ENCODE measurements at places on chromosomes 12 and 14. TPM values are rescaled to one million over a fixed set of nuclear protein-coding genes. Genes with fewer than 3 reads are reported as not detected.
A peak's percentile ranks its signal among the peaks of the same experiment; 100 is the strongest.

DNA sequence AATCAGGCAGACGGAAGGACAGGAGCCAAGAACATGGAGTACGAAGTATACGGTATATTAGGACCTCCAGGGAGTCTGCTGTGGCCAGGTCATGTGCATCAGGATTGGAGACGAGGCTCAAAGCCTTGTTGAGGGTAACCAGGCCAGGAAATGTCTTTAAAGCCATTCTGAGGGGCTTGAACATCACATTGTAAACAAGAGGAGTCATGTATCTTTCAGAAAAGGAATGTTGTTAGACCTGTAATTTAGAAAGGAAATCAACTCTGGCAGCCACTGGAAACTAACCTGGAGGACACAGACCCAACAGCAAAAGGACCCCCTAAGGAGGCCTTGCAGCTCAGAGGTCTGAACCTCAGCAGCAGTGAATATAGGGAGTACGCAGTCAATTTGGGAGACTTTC is 7.5 kb downstream of the MAP3K9 start:
- no peaks in the 10 kb centered on the region for H3K27me3 ChIP-seq
- H3K36me3 ChIP-seq, result peaks cover 6% of the 10 kb centered on the region
- no peak for DNase-seq
- no peak overlapping the region for H3K27ac ChIP-seq
- H3K4me3 ChIP-seq, result no peak overlapping the region

Gene PTPN6
- total RNA-seq, result 131 TPM

- no peak overlapping the region for H3K27ac ChIP-seq
- no peaks in the 10 kb centered on the region for H3K4me1 ChIP-seq
- no peak overlapping the region for H3K4me3 ChIP-seq
- no peaks in the 10 kb centered on the region for H3K36me3 ChIP-seq
Measured at GRCh38 chr14:51202914-51203665, 37.0 kb upstream of the TMX1 start.

- no peaks in the 10 kb centered on the region for H3K36me3 ChIP-seq
- peaks cover 49% of the 10 kb centered on the region for H3K27me3 ChIP-seq
- peaks cover 9% of the 10 kb centered on the region for H3K4me1 ChIP-seq
- no peak overlapping the region for H3K4me3 ChIP-seq
- no peak overlapping the region for H3K27ac ChIP-seq
Measured at GRCh38 chr14:53955671-53956426, 776 bp downstream of the BMP4 start.

DNA sequence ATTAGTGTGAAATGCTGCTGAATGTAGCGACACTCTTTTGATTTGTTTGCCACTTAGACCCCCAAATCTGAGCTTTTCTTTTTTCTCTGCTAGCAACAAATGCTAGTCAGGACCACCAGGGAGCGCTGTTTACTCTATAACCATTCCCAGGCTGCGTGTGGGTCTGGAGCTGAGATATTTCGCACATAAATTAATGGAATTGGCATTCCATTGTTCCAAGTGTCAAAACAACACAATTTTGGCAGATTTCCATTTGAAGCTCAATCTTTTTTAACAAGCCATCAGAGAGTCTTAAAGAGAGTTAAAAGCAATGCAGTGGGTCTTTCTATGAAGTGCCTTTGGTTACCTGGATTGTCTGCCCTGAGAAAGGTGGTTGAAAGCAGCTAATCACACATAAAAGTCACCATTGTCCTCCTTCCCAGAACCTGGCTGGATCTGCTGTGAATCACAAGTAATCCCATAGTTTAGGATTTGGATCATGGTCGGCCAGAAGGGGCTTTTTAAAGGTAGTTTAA is 7.4 kb upstream of the TMEM132C start:
- H3K27me3 ChIP-seq, result peaks cover 27% of the 10 kb centered on the region
- H3K4me3 ChIP-seq, result no peak overlapping the region
- H3K27ac ChIP-seq, result no peak overlapping the region
- no peaks in the 10 kb centered on the region for H3K4me1 ChIP-seq
- no peak for DNase-seq

DNA sequence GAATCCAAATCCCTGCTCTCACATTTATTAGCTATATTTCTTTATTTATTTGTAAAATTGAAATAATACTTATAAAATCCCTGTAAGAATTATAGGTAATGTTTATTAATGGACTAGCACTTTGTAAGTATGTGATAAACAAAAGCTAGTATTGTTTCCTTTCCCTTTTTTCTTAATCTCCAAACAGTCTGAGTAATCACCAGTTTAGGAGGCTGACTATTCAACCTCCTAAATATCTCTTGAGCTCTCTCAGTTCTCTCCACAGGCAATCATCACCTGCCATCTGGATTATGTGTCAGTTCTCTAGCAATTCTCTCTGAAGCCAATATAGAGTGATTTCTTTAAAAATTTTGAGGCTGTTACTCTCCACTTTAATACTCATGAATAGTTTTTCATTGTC is 9.2 kb upstream of the LYZ start:
- H3K27ac ChIP-seq, result no peak overlapping the region
- no peaks in the 10 kb centered on the region for H3K4me1 ChIP-seq
- no peak for DNase-seq
- peaks cover 14% of the 10 kb centered on the region for H3K27me3 ChIP-seq
- no peak overlapping the region for H3K4me3 ChIP-seq
- H3K36me3 ChIP-seq, result no peaks in the 10 kb centered on the region

DNA sequence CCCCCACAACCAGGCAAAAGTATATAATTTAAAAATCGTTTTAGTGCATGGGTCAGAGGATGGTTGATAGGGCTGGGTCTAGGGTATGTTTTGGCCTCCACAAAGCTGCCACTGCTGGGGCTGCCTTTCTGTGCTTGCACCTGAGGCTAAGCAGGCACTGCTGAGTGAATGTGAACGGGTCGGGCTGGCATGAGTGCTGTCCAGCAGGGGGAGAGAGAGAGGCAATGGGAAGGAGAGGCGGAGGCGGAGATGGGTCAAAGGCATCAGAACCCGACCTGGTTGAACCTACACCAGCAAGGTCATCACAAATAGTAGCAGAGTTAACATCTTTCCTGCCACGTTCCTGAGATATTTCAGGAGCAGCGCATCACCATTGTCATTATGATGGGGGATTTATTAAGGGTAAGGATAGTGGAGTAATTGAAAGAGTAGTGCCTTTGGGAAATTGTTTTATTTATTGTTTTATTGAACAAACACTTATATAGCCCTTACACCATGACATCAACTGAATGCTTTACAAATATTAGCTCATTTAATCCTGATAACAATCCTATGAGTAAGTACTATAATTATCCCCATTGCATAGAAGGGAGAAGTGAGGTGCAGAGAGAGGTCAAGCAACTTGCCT is 5.8 kb upstream of the NRXN3 start:
- H3K27me3 ChIP-seq, result peaks cover 31% of the 10 kb centered on the region
- no peaks in the 10 kb centered on the region for H3K36me3 ChIP-seq
- H3K4me3 ChIP-seq, result no peak overlapping the region
- no peak for DNase-seq
- H3K4me1 ChIP-seq, result no peaks in the 10 kb centered on the region
- no peak overlapping the region for H3K27ac ChIP-seq

DNA sequence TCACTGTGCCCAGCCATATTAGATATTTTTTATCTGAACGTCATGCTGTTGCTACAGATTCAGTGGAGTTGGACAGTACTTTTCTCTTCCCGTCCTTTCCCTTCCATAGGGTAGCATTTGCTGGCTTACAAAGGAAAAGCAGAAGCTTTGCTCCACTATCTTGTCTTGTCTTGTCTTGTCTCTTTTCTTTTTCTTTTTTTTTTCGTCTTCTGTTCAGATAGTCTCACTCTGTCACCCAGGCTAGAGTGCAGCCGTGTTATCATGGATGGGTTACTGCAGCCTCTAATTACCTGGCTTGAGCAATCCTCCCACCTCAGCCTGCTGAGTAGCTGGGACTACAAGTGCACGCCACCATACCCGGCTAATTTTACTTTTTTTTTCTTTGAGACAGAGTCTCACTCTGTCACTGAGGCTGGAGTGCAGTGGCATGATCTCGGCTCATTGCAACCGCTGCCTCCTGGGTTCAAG is 21.1 kb downstream of the OR10G3 start:
- no peak overlapping the region for H3K27ac ChIP-seq
- H3K27me3 ChIP-seq, result no peaks in the 10 kb centered on the region
- no peaks in the 10 kb centered on the region for H3K36me3 ChIP-seq
- H3K4me3 ChIP-seq, result no peak overlapping the region
- H3K4me1 ChIP-seq, result peaks cover 6% of the 10 kb centered on the region
- no peak for DNase-seq

DNA sequence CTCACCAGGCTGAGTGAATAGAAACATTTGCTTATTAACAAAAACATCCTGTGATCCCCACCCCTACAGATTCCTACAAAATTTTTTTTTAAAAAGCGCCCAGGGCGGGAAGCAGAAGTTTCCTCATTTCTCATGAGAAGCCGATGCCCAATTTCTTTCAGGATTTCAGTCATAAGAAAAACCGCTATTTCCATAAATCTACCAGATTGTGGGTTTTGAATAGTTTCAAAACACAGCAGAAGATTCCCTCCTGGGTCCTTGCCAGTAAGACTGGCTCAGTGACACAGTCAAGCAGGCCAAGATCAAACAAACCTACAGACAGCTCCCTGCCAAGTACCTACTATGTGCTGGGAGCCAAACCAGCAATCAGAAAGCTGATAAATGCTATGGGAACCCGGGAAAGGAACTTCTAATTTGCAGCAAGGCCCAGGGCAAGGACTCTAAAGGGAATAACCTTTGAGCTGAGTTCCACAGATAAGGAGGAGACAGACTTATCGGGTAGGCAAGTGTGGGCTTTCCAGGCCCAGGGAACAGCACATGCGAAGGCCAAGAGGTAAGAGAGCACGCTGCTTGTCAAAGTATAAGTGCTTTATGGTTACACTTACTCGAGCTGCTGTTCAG is 68.7 kb downstream of the CCDC88C start:
- DNase-seq, result no peak
- no peaks in the 10 kb centered on the region for H3K27me3 ChIP-seq
- H3K36me3 ChIP-seq, result no peaks in the 10 kb centered on the region
- H3K27ac ChIP-seq, result peak overlapping the region; percentile 93

DNA sequence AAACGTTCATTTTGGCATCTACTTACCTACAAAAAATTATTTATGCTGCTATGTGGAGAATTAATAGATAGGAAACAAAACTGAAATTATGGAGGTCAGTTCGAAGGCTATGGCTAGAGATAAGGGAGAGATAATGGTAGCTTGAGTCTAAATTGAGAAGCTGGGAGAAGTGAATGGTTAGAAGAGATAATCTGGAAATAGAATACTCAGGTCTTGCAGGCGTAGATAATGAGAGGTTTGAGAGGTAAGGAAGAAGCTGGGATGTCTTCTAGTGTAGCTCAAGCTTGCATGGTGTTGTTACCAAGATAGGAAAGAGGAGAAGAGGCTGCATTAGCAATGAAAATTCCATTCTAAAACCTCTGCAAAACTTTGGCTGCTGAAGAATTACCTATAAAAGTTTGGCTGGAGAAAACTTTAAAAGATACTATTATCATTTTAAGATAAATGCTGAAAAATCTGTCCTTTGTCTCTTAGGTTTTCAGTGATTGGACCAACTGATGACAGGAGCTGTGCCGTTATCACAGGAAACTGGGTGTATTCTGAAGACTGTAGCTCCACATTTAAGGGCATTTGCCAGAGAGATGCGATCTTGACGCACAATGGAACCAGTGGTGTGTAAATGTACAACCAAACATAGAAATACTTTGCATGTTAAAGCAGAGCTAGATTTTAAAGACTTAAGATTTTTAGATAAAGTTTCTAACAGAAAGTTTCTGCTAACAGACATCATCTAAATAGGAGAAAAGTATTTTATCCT is 14.1 kb downstream of the KLRF2 start:
- no peaks in the 10 kb centered on the region for H3K36me3 ChIP-seq
- no peak overlapping the region for H3K4me3 ChIP-seq
- no peak overlapping the region for H3K27ac ChIP-seq
- H3K4me1 ChIP-seq, result peaks cover 4% of the 10 kb centered on the region
- peaks cover 6% of the 10 kb centered on the region for H3K27me3 ChIP-seq

DNA sequence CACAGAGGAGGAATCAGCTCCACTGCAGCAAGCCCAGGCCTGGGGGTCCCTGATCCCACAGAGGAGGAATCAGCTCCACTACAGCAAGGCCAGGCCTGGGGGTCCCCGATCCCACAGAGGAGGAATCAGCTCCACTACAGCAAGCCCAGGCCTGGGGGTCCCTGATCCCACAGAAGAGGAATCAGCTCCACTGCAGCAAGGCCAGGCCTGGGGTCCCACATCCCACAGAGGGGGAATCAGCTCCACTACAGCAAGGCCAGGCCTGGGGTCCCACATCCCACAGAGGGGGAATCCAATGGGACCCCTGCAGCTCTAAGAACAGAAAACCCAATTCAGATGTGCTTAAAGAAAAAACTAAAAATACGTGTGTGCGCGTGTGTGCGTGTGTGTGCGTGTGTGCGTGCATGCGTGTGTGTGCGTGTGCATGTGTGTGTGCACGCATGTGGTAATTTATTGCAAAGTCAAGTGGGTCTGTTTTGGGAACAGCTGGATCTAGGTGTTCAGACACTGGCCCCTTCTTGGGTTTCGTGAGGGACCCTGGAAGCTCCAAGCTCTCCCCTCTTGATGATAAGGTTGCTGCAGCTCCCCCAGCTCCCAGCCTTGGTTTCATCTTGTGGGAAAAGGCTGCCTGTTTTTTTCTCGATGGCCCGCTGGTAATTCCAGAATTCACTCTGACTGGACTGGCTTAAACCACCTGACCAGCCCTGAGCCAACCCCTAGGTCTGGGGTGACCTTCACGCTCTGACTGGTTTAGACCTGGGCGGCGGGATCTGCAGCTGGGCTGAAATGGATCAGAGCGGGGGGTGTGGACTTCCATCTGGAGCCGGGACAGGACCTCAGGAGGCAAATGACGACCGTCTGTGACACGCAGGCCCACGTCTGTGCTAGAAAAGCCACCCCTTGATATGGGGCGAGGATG is 47.1 kb downstream of the GALNT9 start:
- no peaks in the 10 kb centered on the region for H3K4me1 ChIP-seq
- no peaks in the 10 kb centered on the region for H3K36me3 ChIP-seq
- peaks cover 11% of the 10 kb centered on the region for H3K27me3 ChIP-seq
- H3K4me3 ChIP-seq, result no peak overlapping the region

DNA sequence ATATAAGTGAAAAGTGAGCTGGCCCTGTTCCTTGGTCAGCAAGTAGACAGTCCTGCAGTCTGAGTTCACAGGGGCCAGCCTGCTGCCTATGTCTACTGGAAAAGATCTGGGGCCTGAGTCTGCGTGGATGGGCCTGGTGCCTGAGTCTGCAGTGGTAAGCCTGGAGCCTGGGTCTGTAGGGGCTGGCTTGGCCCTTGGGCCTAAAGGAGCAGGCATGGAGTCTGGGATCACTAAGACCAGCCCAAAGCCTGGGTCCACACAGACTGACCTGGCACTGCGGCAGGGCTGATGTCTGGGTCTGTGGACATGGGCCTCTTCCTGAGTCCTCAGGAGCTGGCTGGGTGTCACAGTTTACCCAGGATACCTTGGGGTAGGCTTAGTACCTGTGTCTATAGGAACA is 95.4 kb downstream of the KLHL28 start:
- no peaks in the 10 kb centered on the region for H3K4me1 ChIP-seq
- H3K36me3 ChIP-seq, result no peaks in the 10 kb centered on the region
- no peak for DNase-seq
- no peak overlapping the region for H3K4me3 ChIP-seq
- H3K27ac ChIP-seq, result no peak overlapping the region

- H3K4me1 ChIP-seq, result peaks cover 15% of the 10 kb centered on the region
- DNase-seq, result no peak
- no peak overlapping the region for H3K27ac ChIP-seq
- H3K36me3 ChIP-seq, result no peaks in the 10 kb centered on the region
Measured at GRCh38 chr14:38187528-38187927, 20.2 kb upstream of the SSTR1 start.

Gene SLC6A13
- 1.9 TPM for total RNA-seq

Gene SLC5A8
- total RNA-seq, result not detected

- H3K36me3 ChIP-seq, result peaks cover 16% of the 10 kb centered on the region
- peaks cover 10% of the 10 kb centered on the region for H3K4me1 ChIP-seq
- H3K27ac ChIP-seq, result no peak overlapping the region
- peaks cover 6% of the 10 kb centered on the region for H3K27me3 ChIP-seq
- H3K4me3 ChIP-seq, result no peak overlapping the region
Measured at GRCh38 chr14:103348154-103348553, 14.1 kb downstream of the EIF5 start.

All from natural killer cell treated with Interleukin-12 subunit alpha and Interleukin-12 subunit beta and Interleukin-15 and Interleukin-18, amount 100 ng/mL, for 72 hours (primary cell).